Liver (tissue), 10 donors: ENCODE measurements at places on chromosomes 12 and 14. TPM values are rescaled to one million over a fixed set of nuclear protein-coding genes. Genes with fewer than 3 reads are reported as not detected.

DNA sequence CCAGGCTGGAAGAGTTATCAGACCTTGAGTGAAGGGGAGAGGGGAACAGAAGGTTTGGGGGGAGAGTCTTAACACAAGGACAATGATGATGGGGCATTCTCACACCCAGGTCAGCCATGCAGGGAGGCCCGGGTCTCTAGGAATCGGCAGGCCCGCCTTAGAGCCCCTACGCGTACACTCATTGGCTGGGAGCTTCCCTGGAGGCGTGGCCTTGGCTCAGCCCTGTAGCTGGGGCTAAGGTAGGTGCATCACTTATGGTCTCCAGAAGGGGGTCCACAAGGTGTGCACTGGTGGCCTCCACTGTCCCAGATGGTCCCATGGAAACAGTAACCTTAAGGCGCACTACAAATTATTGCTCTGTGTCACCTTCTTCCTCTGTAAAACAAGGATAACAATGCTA lies 660.1 kb downstream of the MED13L start:
- H3K4me3 ChIP-seq, result no peak overlapping the region
- no peaks in the 10 kb centered on the region for H3K27me3 ChIP-seq
- H3K27ac ChIP-seq, result no peak overlapping the region

Gene FOXA1
- total RNA-seq, result 37.5 TPM

Gene STYK1
- 0.08 TPM for total RNA-seq

GRCh38 chr14:76933515-76933914 lies 95.0 kb downstream of the IRF2BPL start:
- no peaks in the 10 kb centered on the region for H3K36me3 ChIP-seq
- H3K4me3 ChIP-seq, result no peak overlapping the region
- H3K27me3 ChIP-seq, result no peaks in the 10 kb centered on the region
- no peak overlapping the region for H3K27ac ChIP-seq
- H3K4me1 ChIP-seq, result no peaks in the 10 kb centered on the region
